ENCODE measurements at places on chromosomes 4 and X. TPM values are rescaled to one million over a fixed set of nuclear protein-coding genes. Genes with fewer than 3 reads are reported as not detected.

DNA sequence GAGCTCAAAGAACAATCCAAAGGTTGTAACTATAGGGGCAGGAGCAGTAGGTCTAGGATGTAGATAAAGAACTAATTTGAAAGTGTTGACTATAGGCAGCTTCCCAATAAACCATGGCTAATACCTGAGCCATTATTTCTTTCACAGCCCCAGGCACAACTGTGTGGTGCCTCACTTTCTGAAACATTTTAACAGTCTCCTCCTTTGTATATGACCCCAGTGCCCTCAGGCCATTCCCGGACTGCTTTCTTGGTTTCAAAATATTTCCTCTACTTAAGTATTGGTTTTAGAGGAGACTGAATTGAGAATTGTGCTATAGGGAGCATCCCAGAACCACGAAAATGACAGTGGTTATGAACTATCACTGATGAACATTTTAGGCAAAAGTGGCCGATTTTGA is 728.7 kb downstream of the IL1RAPL1 start:
- DNase-seq = peak; percentile 26
- H3K4me3 ChIP-seq = no peak overlapping the region
- peak overlapping the region; percentile 57 for H3K27ac ChIP-seq
- H3K4me1 ChIP-seq = peaks cover 18% of the 10 kb centered on the region
- H3K27me3 ChIP-seq = no peaks in the 10 kb centered on the region

DNA sequence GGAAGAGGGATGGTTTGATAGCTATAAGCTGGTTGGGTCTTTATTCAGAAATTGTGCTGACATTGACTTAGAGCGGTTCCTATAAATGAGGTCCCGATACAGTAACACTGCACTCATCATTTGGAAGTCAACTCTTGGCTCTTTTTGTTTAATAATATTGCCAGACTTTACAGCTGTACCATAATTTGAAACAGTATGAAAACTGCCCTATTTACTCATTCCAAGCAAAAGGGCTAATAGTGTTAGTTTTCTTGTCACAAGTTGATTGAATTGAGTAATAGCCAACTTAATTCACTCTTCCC is 128.4 kb upstream of the LIMCH1 start:
- H3K36me3 ChIP-seq = no peaks in the 10 kb centered on the region
- no peak overlapping the region for H3K4me3 ChIP-seq
- H3K4me1 ChIP-seq = peaks cover 34% of the 10 kb centered on the region
- no peak overlapping the region for H3K27ac ChIP-seq

GRCh38 chr4:154908168-154908567 is 127.1 kb downstream of the RBM46 start:
- H3K27ac ChIP-seq = no peak overlapping the region
- H3K27me3 ChIP-seq = no peaks in the 10 kb centered on the region
- H3K4me1 ChIP-seq = no peaks in the 10 kb centered on the region
- no peak for DNase-seq
- no peaks in the 10 kb centered on the region for H3K36me3 ChIP-seq

DNA sequence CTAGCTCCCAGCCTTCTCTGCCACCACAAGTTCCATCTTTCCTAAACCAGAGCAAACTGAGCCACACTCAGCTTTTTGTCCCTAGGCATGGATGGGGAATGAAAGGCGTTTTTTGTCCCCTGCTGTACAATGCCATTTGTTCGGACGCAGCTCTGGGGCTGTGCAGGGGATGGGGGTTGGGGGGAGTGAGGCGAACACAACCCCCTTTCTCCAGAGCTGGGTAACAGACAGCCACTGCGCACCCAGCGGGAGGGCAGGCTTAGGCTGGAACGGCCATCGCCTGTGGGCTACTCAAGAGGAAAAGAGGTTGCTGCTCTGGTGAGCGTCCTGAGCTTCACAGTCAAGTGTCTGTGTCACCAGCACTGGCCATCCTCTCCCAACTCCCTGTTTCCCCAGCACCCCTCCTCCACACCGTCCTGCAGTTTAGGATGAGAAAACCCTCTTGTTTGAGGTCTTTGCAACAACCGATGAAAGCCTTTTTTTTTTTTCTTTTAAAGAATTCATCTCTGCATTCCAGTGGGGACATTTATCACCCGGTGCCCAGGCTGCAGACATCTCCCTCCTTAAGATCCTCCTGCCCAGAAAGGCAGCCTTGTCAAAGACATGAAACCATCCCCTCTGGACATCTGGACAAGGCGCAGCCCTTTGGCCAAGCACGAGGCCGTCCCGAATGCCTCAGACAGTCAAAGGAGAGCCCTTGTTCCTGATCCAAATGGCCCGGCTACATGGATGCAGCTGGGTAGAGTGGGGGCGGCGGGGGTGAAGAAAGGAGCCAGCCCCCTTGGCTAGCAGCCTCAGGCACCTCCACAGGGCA is 419.6 kb downstream of the BCOR start:
- no peaks in the 10 kb centered on the region for H3K4me1 ChIP-seq
- H3K27ac ChIP-seq = no peak overlapping the region
- no peak for DNase-seq
- H3K27me3 ChIP-seq = no peaks in the 10 kb centered on the region
- H3K4me3 ChIP-seq = no peak overlapping the region

DNA sequence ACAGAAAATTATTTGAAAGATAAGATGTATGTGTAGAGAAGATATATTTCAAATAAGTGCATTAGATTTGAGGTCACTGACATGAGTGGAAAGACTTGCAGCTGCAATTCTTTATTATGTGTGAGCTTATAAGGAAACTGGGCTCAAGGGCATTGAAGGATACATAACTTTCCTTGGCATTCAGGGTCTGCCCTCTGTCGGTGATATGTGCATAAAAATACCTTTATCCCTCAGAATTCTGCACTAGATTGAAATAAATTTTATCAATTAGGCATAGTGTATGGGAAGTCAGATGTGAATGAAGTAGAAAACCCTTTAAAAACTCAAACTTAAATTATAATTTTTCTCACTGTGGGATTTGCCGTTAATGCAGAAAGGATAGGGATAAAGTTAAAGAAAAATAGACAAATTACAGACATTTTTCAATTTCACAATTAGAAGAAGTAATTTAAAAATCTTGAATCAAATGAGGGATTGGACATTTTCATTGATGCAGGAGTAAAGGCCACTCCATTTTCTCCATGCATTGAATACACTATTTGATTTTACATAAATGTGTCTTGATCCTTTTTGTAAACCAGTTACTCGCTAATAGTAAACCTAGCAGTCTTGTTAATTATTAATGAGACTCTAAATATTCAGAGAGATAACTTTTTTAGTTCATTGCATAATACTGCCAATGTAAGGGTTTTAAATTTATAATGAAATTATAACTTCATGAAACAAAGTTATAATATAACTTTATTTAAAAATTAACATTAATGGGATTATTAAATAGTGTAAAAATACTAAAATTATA is 21.0 kb upstream of the ETNPPL start:
- H3K27ac ChIP-seq = no peak overlapping the region
- H3K4me1 ChIP-seq = no peaks in the 10 kb centered on the region
- DNase-seq = no peak
- H3K36me3 ChIP-seq = no peaks in the 10 kb centered on the region

DNA sequence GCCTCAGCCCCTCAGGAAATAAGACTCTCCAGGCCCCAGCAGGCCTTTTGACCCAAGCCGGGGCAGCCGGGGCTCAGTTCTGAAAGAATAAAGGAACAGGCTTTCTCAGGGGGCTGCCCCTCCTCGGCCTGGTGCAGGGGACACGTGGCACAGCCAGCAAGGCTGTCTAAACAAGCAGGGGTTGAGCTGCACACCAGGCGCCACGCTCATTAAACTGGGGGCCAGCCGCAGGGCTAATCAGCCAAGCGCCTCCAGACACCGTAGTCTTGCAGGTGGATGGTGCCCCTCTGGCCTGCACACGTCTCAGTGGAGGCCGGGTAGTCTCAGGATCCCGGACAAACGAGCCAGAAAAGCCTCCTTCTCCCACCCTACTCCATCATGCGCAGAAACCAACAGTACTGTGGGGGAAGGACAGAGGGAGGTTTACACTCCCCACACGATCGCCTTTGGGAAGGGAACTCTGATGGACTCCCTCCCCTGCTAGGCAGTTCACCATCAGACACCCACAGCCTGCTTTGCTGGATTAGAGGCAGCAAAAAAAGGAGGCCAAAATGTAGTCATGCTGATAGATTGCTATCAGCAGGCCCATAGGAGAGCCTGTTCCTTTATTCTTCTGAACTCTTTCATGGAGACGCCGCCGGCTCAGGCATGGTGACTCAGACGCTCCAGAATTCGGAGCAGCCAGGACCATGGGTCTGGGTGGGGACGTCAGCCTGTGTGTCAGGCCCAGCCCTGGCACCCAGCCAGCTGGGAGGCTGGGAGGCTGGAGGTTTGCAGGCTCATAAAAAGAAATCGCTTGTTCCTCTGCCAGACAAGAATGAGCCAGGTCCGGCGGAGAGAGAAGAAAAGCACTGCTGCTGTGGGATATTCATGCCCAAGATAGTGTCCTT is 342.4 kb downstream of the BCOR start:
- H3K27me3 ChIP-seq = no peaks in the 10 kb centered on the region
- no peaks in the 10 kb centered on the region for H3K36me3 ChIP-seq
- peak overlapping the region; percentile 61 for H3K27ac ChIP-seq
- no peak overlapping the region for H3K4me3 ChIP-seq
- DNase-seq = peak; percentile 82

Gene TMEM271
- not detected for total RNA-seq

Gene HELT
- total RNA-seq = not detected

All from Caco-2 (cell line).